ENCODE measurements at places on chromosomes 4 and X. TPM values are rescaled to one million over a fixed set of nuclear protein-coding genes. Genes with fewer than 3 reads are reported as not detected.

The ASMT gene
- total RNA-seq: not detected

The SNCA gene
- total RNA-seq: 62.4 TPM

The UBQLN2 gene
- total RNA-seq: 19.0 TPM

The DCX gene
- not detected for total RNA-seq

The BANK1 gene
- total RNA-seq: not detected

The SYTL5 gene
- total RNA-seq: under 0.01 TPM

The LAP3 gene
- total RNA-seq: 69.5 TPM
